Fibroblast of lung (primary cell): ENCODE measurements at places on chromosomes 5 and 9. TPM values are rescaled to one million over a fixed set of nuclear protein-coding genes. Genes with fewer than 3 reads are reported as not detected.

ADRB2 gene
- 1.0 and 4.5 TPM in 2 replicates for total RNA-seq

SLC36A3 gene
- not detected in 2 replicates for total RNA-seq

TSSK1B gene
- under 0.01 and 0.50 TPM in 2 replicates for total RNA-seq

PDZD2 gene
- total RNA-seq: under 0.01 and 0.33 TPM in 2 replicates

FAM151B gene
- total RNA-seq: 3.9 and 4.8 TPM in 2 replicates

NR6A1 gene
- total RNA-seq: 0.26 and 0.50 TPM in 2 replicates

SEMA6A gene
- 0.17 and 0.26 TPM in 2 replicates for total RNA-seq

CDH9 gene
- total RNA-seq: not detected in 2 replicates

ANKRD34B gene
- total RNA-seq: not detected in 2 replicates

ZNF484 gene
- total RNA-seq: 13.1 and 15.4 TPM in 2 replicates

PCDHA9 gene
- total RNA-seq: 0.26 and 0.33 TPM in 2 replicates

SH2D3C gene
- 0.26 TPM in 1 of 2 replicates, not detected in the other for total RNA-seq

SLC22A4 gene
- total RNA-seq: 1.3 and 4.1 TPM in 2 replicates

NIM1K gene
- total RNA-seq: 7.7 and 14.7 TPM in 2 replicates

CCDC171 gene
- 4.6 and 4.8 TPM in 2 replicates for total RNA-seq

GLT6D1 gene
- total RNA-seq: not detected in 2 replicates

SPINK4 gene
- total RNA-seq: not detected in 2 replicates

GRM6 gene
- total RNA-seq: not detected in 2 replicates

QRFP gene
- not detected in 2 replicates for total RNA-seq

UNC5A gene
- total RNA-seq: not detected in 2 replicates

PCDHA12 gene
- total RNA-seq: 0.26 and 0.50 TPM in 2 replicates

F2RL2 gene
- 13.1 and 82.6 TPM in 2 replicates for total RNA-seq

HAPLN1 gene
- total RNA-seq: 0.17 TPM in 1 of 2 replicates, not detected in the other

SCAMP1 gene
- 44.9 and 60.6 TPM in 2 replicates for total RNA-seq

FGFR4 gene
- 12.6 and 13.6 TPM in 2 replicates for total RNA-seq

ZDHHC11B gene
- under 0.01 TPM in 2 replicates for total RNA-seq

HEXB gene
- total RNA-seq: 214 and 245 TPM in 2 replicates
